Activated CD4-positive, alpha-beta T cell treated with anti-CD3 and anti-CD28 coated beads for 36 hours (primary cell): ENCODE measurements at places on chromosomes 13 and 19.

GRCh38 chr19:48613024-48613851, 1.6 kb downstream of the FAM83E start:
- DNase-seq: no peak

GRCh38 chr13:100525453-100526317, 62.9 kb downstream of the GGACT start:
- no peak for DNase-seq

- DNase-seq: no peak
These were observed 435.1 kb downstream of the EFNB2 start for GRCh38 chr13:106100171-106100919.

DNA sequence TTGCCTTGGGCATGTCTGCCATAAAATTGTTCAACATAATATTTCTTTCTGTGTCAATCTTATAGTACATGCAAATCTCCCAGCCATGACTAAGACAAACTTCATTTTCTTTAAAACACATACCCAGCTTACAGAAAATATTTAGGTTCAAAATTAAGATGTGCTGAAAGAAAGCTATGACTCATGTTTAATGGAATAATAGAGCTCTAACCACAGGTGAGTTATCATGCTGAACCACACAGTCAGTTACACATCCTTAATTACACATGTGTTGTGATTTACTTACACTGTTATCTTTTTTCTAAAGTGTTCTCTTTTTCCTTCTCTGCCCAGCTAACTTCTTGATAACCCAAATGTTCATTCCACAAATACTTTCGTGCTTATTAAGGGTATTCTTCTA, 1831.2 kb downstream of the OLFM4 start:
- no peak for DNase-seq

DNA sequence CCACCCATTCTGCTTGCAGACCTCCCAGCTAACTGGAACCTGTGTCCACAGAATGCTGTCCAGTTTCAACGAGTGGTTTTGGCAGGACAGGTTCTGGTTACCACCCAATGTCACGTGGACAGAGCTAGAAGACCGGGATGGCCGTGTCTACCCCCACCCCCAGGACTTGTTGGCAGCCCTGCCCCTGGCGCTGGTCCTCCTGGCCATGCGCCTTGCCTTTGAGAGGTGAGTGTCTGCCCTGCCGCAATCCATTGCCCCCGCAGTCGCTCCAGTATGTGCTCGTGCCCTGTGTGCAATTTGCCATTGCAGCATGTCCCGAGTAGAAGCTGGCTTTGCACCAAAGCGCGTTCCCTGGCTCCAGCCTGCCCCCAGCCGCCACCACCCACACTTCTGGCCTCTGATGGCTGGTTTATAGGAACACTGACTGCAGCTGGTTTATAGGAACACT, 41.9 kb downstream of the CERS4 start:
- DNase-seq: no peak

DNA sequence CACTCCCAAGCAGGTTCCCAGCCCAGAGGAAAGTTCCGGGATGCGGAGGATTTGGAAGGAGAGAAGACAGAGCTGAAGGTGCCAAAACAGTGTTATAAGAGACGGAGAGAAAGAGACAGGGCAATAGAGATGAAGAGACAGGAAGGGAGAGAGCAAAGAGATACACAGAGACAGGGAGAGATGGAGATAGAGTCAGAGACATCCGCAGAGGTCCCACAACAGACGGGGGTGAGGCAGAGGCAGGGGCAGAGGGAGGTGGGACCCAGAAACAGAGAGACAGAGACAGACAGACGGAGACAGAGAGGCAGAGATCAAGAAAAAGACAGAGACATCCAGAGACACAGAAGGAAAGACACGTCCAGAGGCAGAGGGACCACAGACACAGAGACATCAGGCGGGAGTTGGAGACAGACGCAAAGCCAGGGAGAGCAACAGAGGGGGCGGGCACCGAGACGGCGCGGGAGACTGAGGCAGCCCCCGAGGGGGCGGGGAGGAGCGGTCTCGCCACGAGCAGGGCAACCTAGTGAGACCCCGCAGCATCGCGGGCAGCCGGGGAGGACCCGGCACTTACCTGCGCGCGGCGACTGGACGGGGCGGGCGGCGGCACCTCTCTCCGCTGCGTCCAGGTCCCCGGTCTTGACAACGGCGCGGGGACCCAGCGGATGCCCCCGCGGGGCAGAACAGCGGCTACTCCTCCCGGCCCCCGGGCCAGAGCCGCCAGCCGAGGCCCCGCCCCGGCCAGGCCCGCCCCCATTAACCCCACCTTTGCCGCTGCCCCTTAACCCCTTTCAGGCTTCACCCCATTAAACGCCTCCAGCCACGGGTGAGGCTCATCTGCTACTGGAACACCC, at the start of gene GPR4:
TSS of gene GPR4 (minus strand) at position 689 of the 851 bp plus-strand sequence. CDS start 10,346 bp downstream, outside the sequence.
- DNase-seq: no peak

DNA sequence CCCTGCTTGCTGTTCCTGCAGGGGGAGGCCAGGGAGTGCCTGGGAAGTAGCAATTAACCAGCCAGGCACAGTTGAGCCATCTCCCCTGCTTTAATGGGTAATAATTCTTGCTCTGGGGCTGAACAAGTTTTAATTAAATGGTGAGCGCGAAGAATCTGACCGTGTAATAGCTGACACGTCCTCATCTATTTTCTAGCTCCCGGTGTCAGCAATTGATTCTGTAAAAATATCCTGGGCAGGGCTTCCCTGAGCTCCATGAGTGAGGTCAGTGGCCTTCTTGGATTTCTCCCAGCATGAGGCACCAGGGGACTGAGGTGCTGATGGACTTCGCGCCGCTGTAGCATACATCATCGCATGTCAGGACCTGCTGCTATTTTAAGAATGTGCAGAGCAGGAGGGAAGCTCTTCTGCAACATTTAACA, 26.9 kb downstream of the SIPA1L3 start:
- no peak for DNase-seq
